CD4-positive, alpha-beta T cell treated with Interleukin-15 for 1 hour (primary cell): ENCODE measurements at places on chromosomes 3 and 15.

DNA sequence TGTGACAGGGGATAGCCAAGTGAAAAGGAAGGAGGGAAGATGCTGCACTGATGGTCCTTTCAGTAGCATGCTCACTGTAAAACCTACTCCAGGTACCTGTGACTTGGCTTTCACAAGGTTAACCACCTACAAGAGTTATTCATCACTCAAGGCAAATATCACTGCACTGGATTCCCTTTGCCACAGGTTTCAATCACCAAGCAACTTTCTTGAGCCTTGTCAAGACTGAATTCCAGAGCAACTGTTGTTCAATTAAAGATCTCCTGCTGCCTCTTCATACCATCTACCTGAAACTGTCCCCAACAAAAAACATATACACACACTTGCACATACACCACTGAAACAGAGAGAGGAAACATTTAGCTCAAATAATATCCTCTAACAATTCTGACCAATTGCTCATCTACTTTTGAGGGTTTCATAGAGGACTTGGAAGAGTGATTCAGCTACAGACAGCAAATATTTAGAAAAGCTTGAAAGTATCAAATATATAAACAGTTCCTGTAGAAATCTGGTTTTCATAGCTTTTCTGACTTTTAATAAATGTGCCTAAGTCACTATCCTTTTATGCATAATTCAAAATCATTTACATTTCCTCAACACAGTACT, 6.5 kb downstream of the IGF2BP2 start:
- DNase-seq, result no peak

DNA sequence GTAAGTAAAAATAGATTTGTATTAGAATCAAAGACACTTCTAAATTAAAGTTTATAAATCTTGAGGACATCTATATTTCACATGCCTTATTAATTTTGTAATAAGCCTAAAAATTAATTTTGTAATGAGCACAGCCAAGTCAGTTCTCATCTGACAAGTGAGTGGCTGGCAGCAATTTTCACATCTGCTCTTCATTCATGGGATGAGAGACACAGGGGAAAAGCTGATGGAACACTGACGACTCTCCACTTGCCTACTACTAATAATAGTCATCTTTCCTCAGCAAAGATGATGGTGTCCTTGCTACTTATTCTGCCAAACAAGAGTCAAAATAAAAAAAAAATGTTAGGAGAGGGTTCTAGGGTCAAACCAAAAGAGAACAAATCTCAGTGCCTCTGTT, 14.4 kb upstream of the CMSS1 start:
- DNase-seq, result no peak

- DNase-seq, result no peak
Observed at GRCh38 chr3:177836671-177837070, 639.4 kb upstream of the TBL1XR1 start.

GRCh38 chr3:159091936-159092335, 290.1 kb downstream of the MFSD1 start:
- no peak for DNase-seq

DNA sequence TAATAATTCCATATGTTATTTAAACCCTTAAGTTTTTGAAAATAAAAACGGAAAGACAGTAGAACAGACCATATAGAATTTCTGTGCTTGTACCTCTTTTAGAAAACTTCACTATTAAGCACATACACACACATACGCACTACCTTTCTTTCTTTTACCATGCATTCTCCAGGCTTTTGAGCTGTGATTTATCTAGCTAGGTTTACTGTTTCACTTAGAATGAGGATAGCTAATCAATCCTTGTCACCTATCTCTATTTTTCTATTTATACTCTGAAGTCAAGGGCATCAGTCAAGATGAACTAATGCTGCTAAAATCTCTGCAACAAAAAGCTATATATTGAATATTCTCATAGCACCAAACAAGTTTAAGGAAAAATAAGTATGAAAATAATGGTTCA, 43.2 kb downstream of the GOLIM4 start:
- no peak for DNase-seq

- DNase-seq, result no peak
Observed at GRCh38 chr3:23994244-23994569, 49.1 kb downstream of the NR1D2 start.

- peak; percentile 23 for DNase-seq
Observed at GRCh38 chr3:132399054-132399929, 18.0 kb upstream of the DNAJC13 start.

DNA sequence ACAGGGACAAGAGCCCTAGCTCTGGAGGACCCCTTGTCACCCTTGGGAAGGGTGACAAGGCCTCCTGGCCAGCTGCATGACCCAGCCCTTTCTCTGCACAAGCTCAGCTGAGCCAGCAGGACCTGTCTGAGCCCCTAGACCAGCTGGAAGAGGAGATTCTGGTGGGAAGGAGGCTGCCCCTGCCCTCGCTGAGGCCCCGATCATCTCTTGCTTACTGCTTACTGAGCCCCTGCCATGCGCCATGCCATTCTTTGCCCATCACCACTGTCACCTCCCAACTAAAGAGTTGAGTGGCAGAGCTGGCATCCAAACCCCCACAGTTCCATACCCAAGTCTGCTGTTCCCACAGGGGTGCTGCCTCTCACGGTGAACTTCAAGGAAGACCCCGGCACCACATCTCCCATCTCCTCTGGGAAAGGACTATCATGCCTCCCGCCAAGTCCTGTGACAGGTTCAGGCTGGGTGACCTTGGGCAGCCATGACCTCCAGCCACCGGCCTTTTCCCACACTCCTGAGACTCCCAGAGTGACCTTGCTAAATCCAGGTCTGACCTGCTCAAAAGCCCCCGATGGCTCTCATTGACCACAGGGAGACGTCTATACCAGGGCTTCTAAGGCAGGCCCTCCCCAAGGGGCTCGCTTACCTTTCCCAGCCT, 34.0 kb downstream of the ACSBG1 start:
- no peak for DNase-seq

DNA sequence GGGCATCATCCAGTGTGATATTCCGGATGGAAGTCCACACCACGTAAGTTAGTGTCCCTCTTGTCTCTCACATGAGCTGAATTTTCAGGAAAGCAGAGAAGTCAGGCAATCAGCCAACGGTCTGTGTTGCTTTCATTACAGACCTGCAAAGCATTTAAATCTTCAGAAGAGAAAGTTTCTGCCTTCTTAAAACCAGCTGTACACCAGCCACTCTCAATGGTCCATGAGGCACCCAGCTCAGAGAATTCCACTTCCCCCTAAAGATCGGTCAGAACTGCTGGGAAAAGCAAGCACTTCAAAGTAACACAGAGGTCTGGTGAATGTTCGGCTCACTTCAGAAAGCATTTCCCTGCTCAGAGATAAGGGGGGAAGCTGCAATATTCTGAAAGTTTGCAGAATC, 903.7 kb downstream of the EPHA3 start:
- no peak for DNase-seq

GRCh38 chr15:101264011-101264410, 12.2 kb upstream of the CHSY1 start:
- no peak for DNase-seq

DNA sequence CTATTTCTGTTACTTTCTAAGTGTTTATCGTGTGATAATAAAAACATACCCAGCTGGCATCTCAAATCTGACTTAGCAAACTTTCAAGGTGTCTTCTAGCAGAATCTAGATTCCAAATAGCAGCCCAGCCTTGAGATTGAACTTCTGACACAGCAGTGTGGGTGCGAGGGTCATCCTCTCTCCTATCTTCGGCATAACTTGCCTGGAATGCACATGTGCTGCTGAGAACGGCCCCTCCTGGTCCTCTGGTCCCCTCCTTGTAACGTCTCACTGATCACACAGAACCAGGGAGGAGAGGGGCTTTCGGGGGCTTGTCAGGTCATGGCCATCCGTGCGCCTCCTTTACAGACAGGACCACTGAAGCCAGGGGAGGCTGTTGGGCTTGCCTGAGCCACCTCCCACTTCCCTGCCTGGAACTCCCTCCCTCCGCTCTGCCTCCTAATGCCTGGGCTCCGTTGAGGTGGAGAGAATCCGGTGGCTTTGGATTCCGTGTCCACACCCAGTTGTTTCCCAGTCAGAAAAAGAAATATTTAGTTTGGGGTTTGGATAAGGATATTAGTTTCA, 344.4 kb upstream of the C2CD4B start:
- DNase-seq, result no peak

DNA sequence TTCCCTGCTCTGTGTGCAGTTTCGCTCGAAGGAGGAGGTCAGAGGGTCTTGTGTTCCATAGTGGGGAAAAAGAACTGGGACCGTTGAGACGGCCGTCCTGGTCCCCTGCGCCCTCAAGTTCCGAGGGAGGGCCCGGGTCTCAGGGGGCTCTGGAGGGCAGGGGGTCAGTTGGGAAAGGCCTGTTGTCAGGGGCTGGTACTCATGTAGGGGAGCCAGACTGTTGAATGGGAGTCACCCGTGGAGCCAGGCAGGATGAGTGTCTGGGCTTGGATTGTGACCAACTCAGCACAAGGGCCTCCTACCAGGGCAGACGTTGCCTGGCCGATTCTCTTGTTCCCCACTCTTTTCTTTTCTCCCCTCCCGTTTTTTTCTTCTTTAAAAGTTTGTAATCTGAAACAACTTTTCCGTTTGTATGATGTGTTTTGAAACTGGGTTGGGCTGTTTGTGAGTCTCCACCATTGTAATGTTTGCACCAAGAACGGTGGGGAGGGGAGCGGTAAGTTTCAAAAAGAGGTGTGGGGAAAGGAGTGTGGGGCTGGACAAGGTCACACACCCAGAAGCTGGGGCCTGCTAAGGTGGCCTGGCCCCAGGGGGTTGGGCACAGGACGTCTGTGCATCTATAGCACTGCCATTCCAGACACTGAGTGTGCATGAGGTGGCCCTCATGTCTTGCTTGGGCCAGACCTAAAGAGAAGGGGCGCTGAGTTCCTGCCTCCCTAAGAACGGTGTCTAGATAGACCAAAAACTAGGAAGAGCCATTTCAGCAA, 1.1 kb downstream of the CMTM7 start:
- no peak for DNase-seq

DNA sequence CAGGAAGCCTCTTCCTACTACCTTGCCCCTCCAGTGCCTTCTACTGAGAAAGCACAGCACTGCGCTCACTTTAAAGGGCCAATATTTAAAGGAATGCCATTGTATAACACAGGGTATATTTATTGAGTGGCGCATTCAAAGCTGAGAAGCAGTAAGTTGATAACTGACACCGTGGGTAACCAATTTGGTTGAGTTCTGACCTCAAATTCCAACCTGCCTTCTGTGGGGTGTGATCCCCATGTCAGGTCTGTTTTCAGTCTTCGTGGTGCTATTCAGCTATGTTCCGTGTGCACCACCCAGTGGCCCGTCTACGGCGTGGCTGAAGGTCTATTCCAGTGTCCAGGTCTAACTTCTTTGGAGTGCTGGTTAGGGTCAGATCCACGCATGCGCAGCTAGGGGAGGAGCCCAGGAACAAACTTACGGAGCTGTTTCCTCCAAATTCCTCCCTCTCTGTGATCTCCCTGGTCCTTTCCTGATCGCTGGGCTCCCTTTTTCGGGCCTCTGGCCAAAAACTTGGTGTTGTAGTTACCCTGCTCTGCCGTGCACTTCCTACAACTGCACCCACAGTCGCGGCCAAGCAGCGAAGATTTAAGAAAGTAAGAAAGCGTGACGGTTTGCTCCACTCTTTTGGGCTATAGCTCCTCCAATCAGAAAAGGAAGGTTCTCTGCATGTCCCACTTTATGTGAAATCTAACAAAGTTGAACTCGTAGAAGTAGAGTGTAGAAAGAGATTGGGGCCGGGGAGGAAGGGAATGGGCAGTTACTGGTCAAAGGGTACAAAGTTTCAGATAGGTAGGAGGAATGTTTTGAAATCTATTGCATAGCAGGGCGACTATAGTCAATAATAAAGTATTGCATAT, 7.7 kb downstream of the LRRC2 start:
- peak; percentile 85 for DNase-seq

DNA sequence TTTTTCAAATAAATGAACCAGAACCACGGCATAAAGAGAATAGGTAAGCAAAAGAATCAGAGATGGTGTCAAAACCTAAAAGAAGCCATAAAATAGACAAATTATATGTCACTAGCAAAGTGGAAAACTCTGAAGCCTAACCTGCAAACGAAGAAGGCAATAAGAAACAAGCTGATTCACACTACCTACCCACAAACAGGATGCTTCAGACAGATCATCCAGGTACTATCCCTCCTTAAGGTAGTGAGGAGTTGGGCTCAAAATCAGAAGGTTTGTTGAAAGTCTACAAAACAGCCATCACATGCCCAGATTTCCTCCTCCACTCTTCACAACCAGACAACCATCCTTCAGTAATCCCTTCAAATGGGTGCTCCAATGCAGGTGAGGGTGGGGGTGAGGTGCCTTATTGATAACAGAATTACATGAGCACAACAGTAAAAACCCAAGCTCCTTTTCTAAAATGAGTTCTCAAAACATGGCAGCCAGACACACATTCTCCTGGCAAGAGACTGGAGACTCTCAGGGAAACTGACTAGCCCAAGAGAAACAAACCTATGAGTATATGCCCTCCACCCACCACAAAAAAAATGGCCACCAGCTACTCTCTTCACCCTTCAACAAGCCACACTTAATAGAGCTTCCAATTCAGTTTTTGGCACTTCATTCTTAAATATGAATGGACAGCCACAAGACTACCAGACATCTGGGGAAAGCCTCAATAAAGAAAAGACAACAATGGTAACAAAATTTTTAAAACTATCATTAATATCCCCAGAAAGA, 6.4 kb downstream of the KPNA1 start:
- DNase-seq, result no peak

DNA sequence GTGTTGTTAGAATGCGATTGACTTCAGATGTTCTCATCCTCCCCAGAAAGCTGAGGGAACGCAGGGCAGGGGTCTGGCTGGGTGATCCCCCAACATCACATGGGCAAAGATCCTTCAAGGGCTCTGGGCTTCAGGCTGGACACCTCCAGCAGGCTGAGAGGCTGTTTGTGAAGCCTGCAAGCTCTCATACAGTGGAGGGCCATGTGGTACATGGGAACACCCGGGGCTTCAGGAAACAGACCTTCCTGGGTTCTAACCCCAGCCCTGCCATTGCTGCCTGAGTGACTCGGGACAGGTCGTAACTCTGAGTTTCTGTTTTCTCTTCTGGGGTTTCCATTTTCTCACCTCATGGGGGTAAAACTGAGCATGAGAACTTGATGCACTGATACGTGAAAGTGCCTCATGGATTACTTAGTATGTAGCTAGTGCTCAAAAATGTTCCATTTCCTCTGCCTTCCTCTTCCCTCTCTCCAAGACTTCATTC, 81.2 kb downstream of the TLE3 start:
- DNase-seq, result no peak

- no peak for DNase-seq
Observed at GRCh38 chr15:36901012-36901411, 199.3 kb downstream of the MEIS2 start.

DNA sequence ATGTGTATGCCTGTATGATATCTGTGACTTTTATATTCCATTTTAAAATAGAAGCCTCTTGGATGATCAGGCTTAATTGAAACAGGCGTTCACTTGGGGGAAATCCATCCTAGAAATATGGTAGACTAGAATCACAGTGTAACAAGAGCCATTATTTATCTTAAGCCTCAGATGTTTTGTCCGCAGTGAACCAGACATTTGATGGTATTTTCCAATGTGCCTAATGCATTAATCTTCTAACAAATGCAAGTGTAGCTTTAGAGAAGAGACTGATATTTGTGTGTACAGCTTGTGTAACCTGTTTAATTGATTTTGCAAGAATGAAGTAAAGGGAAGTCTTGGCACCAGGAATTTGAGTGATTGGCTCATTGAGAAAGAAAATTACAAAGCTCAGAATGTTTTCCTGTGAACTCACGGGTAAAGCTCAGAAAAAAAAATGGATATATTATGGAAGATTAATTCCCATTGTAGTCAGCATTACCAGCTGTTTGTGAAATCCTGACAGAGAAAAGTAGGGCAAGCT, 155.7 kb downstream of the SV2B start:
- no peak for DNase-seq

- DNase-seq, result no peak
Observed at GRCh38 chr3:65894679-65895453, 143.9 kb downstream of the MAGI1 start.

- DNase-seq, result no peak
Observed at GRCh38 chr15:88419830-88420229, 47.4 kb downstream of the MRPL46 start.
